ENCODE measurements at places on chromosomes 1 and 21.

DNA sequence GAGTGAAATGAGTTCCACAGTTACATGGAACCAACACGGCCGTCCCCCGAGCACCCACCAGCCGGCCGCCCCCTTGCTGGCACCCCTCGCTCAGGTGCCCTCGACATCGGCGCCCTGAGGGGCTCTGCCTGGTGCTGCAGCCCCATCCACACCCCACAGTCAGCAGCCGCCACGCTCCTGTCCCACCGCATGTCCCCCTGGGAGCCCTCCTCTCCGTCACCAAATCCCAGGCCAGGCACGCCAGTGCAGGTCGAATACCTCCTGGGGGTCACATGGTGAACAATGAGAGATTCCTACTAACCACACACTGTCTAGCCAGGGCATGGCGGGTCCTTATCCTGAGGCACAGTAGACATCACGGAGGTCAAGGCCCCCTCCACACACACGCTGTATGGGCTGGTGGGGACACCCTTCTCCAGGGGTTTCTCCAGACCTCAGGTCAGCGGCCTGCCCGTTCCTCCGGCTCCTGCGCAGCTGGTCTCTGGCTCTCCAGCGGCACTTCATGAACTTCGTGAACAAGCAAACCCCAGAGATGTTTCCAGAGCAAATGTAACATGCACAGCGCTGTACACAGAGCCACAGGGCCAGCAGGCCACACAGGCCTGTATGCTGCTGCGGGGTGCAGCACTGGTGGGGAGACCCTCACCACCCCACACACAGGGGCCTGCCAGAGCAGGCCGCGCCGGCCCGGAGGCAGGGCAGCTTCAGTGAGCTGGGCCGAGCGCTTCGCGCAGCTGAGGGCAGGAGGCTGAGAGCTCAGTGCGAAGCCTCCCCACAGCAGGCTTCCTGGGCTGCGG, 21.8 kb downstream of the POFUT2 start:
- DNase-seq, result no peak

DNA sequence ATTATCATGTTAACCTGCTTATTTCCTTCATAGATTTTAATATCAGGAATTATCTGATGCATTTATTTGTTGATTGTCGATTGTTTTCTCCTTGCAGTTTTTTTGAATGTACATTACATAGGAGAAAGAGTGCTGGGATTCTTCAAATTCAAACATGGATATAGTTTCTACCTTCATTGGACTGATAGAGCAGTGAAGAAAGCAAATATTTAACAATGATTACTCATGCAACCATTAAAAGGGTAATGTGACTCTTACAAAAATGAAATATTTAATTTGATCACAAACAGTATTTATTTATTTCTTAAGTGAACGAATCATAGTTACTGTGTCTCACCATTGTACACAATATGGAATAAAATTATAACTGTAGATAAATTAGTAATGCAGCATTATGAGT, 350.9 kb downstream of the BRINP3 start:
- DNase-seq, result no peak

- no peak for DNase-seq
Measured at GRCh38 chr21:42558846-42559245, 45.2 kb downstream of the SLC37A1 start.

- DNase-seq, result no peak
Measured at GRCh38 chr1:189356206-189356605, 1121.5 kb downstream of the BRINP3 start.

DNA sequence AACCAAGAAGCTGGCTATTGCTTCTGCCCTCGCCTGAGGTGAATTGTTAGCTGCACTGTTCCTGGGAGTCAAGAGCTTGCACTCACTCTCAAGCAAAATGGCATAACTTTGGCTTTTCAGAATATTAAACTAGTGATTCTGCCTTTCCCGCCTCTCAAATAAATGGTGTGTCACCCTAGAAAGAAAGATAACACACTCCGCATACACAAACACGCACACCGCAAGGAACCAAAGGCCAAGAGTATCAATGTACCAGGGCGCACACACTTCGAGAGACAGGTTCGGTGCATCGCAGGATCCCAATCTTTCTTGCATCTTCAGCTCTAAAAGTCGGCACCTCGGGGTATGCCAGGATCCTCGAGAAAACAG, 470 bp upstream of the RTCA start:
- DNase-seq, result no peak

GRCh38 chr1:151799179-151800022, 5.8 kb downstream of the LINGO4 start:
- no peak for DNase-seq

GRCh38 chr1:207240325-207241101, 81.0 kb upstream of the CD55 start:
- no peak for DNase-seq

DNA sequence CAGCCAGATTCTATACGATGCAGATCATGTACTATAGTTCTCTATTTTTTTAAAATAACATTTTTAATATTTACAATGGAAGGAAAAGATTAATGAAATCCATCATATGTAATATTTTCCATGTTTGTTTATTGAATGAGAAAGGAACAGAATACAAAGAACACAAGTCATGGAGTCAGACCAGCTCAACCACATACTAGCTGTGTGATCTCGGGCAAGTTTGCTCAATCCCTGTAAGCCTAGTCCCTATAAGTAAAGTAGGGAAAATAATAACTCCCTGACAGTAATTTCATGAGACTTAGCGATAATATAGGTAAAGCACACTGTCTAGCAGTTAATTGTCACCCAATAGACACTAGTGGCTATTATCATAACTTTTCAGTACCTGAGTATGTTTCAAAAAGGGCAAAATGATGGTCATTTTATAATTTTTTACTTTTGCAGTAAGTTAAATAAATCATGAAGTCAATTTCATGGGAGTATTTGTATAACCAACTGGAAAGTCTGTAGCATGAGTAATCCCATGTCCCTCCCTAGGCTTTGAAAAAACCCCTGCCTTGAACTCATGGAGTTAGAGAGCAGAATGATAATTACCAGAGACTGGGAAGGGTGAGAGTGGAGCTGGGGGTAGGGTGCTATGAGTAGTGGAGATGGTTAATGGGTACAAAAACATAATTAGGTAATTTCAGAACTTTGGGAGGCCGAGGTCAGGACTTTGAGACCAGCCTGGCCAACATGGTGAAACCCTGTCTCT, 37.0 kb upstream of the EPS15 start:
- DNase-seq, result no peak

GRCh38 chr1:53495633-53496345, 36.6 kb downstream of the DMRTB1 start:
- DNase-seq, result no peak

DNA sequence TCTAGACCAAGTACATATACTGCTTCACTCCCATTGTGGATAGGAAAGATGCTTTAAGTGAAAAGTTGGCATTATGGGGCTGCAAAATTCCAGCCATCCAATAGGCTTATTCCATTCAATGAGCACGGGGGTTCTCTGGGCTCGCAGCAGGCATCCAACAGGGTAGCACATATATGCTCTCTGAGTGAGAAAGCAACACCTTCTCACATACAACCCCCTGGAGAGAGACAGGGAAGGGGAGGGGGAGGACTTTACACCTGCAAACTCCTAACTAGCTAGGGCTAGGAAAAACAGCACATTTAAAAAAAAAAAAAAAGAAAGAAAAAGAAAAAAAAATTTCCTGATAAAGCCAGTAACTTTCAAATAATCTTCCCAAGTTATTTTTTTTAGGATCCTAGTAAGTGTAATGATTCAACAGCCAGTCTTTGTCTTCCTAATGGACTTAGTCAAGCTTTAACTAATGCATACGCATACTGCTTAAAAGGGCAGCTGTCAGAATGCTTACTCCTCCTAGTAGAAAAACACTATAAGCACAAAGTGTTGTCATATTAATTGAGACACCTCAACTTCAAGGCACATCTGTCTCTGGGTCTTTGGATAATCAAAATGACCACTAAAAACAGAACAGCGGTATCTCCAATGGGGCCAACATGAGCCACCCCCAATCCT, 18.7 kb downstream of the PSMB2 start:
- DNase-seq, result no peak

GRCh38 chr1:165129568-165130164, 226.8 kb downstream of the LMX1A start:
- no peak for DNase-seq

GRCh38 chr21:44533121-44533890, 6.7 kb downstream of the KRTAP10-1 start:
- DNase-seq, result no peak

DNA sequence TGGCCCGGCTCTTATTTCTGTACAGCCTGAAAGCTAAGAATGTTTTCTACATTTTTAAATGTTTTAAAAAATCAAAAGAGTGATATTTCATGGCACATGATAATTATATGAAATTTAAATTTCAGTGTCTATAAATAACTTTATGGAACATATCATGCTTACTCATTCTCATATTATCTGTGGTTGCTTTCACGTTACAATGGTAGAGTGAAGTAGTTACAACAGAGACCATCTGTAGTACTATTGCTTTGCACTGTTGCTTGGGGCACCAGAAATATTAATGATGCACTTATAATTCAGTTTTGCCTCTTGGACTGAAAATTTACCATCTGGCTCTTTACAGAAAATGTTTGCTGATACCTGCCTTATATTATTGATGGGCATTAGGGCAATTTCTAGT, 481.6 kb downstream of the PLPP3 start:
- DNase-seq, result no peak

- no peak for DNase-seq
Measured at GRCh38 chr1:29747196-29747595, 510.9 kb downstream of the PTPRU start.

GRCh38 chr1:51264451-51264850, 28.4 kb downstream of the RNF11 start:
- DNase-seq, result no peak

- DNase-seq, result no peak
Measured at GRCh38 chr1:165490175-165490574, 45.2 kb upstream of the RXRG start.

- DNase-seq, result no peak
Measured at GRCh38 chr1:171122893-171123292, 32.2 kb downstream of the FMO3 start.

- no peak for DNase-seq
Measured at GRCh38 chr1:75134647-75135572, 722 bp downstream of the LHX8 start.

GRCh38 chr1:36136535-36136934, 11.5 kb upstream of the COL8A2 start:
- no peak for DNase-seq

DNA sequence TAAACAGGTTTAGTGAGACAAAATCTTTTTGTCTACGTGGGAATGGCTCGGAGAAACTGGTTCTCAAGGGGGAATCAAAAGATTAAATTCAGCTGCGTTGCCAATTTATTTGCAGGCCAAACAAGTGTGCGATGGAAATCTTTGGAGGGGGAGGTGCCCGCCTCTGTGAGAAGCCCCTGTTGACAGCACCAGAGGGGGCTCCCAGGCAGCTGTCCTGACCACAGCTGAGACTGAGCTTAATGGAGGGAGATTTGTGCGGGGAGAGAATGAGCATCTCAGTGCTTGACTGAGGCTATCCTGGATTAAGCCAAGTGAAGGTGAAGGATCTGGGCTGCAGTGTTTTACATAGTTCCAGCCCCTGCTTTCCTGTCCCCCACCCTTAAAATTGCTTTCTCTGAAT, 169.7 kb downstream of the ATG4C start:
- no peak for DNase-seq

DNA sequence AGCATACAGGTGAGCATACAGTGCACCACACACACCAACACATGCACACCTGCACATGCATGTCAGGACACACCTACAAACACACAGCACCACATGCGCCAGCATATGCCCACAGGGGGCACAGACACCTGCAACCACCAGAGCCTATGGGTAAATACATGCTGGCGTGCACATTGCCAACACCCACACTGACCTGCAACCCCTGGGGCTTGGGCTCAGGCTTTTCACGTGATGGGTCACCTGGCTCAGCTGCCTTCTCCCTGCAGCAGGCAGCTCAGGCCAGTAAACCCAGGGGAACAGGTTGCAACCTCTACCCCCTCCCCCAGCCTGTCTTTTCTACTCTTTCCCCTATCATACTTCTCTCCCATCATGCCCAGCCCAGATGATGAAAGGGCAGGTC, 8.1 kb downstream of the CD247 start:
- no peak for DNase-seq

DNA sequence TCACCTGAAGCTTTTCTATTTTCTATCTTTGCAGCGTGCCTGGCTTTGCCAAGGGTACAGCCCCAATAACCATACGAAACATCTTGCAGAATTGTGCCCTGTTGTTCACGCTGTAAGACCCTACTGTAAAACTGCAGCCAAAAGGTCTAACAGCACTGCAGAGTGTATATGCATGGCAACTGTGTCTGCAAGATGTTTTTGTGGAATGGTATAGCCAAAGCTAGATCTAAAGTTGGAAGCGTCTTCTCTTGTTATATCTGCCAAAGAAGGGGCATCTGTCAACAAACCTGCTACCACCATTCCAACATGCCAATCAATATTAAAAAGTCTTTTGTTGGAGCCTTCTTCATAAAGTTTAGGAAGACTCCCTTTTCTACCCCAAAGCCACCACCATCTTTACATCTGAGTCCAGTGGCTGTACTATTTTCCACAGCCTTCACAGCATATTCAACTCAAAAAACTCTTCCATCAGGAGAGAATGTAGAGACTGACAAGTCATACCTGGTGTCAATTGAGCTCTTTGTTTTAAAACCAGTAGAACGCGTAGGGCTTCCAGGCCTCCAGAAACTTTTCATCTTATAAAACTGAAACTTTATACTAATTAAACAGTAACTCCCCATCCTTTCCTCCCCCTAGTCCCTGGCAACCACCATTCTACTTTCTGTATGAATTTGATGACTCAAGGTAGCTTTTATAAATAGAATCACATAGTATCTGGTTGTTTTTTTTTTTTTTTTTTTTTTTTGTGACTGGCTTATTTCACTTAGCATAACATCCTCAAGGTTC, 40.0 kb downstream of the ZSCAN20 start:
- no peak for DNase-seq

GRCh38 chr1:223137455-223138085, 5.5 kb downstream of the TLR5 start:
- no peak for DNase-seq

DNA sequence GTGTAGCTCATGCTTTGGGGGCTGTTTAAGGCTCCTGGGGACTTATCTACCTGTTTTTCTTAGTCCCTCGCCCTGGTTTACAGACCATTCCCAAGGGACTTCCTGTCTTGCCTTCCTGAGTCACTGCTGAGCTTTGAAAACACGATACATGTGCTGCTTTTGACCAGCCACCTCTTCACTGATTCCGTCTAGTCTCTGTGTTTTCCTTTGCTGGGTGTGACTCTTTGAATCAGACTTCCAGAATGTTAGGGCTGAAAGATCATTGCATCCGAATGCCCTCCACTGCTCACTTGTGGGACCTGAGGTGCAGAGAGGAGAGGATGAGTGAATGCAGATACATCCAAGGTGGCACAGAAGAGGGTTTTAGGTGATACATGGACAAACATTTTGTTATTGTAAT, 35.4 kb upstream of the CITED4 start:
- DNase-seq, result no peak
